Aorta (tissue), 5 donors: ENCODE measurements at places on chromosomes 2 and 18. TPM values are rescaled to one million over a fixed set of nuclear protein-coding genes. Genes with fewer than 3 reads are reported as not detected.

- DNase-seq: no peak
Observed at GRCh38 chr2:70381235-70381634, 79.4 kb upstream of the FAM136A start.

DNA sequence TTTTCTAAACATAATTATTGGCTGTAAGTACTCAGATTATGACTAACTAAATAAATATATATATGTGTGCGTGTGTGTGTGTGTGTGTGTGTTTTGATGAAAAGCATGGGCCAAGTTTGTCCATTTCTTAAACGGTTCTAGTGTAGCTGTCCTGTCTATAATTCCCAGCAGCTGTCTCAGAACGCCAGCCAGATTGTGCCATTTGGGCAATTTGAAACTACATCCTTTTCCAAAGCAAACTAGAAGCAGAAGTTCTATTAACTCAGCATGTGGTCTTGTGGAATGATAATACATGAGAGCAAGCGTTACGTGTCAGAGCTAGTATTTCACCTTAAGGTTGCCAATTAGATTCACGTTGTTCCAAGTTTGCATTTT is 1.7 kb downstream of the ARHGAP28 start:
- DNase-seq: no peak

DNA sequence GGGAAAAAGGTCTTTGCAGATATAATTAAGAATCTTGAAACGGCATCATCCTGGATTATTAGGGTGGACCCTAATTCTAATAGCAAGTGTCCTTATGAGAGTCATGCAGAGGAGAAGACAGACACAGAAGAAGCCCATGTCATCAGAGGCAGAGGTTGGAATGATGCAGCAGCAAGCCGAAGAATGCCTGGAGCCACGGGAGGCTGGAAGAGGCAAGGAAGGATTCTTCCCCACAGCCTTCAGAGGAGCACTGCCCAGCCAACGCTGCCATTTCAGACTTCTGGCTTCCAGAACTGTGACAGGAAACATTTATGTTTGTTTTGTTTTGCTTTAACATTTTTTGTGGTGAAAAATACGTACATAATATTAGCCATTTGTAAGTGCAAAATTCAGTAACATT is 72.3 kb downstream of the MCFD2 start:
- DNase-seq: no peak

- no peak for DNase-seq
Observed at GRCh38 chr2:95068256-95068655, 42.7 kb downstream of the MAL start.

DNA sequence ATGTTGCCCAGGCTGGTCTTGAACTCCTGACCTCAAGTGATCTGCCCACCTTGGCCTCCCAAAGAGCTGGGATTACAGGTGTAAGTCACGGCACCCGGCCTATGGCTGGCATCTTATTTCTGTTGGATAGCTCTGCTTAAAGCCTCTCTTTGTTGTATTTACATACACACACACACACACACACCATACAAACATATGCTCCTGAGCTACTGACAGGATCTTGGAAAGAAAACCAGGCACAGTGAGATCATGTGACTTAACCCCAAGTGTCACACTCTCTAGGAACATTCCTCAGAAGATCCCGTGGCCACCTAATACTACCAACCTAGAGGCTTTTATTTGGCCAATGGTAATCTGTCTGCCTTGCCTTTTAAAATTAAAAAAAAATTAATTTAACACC is 85.1 kb upstream of the HAAO start:
- DNase-seq: no peak

DNA sequence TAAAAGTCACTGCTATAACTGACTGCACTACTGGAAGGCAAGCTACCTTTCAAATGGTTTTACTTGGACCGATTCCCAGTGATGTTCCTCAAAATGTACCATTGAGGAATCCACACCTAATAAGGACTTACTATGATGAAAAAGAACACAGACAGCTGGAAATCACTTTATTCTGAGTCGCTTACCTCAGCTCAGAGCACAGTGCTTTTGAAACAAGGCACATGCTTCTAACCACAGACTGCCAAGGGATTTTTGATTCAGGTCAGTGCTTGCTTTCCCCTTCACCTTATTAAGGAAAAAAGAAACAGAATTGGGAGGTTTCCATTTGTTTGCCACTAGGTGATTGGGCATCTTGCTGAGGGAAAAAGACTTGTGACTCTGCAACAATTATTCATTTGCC is 707.5 kb upstream of the FSHR start:
- no peak for DNase-seq

DNA sequence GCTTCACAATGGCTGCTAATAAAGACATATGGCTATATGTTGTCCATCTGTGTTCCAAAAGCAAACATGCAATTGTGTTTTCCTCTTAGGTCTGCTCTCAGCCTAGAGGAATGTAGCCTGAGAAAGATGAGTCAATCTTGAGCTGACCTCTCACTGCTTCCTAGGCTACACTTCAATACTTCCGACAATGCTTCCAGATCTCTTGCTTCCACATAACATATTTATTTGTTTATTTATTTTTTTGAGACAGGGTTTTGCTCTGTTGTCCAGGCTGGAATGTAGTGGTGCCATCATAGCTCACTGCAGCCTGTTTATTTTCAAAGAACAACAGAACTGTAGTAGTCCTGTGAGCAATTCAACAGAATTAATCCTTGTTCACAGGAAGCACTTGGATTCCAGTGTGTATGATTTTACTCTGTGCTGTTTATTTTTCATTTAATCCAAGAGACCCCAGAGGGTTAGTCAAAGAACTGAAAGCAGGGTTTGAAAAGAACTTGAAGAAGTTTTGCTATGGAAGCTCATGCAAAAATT is 437.9 kb downstream of the TXNL1 start:
- no peak for DNase-seq

DNA sequence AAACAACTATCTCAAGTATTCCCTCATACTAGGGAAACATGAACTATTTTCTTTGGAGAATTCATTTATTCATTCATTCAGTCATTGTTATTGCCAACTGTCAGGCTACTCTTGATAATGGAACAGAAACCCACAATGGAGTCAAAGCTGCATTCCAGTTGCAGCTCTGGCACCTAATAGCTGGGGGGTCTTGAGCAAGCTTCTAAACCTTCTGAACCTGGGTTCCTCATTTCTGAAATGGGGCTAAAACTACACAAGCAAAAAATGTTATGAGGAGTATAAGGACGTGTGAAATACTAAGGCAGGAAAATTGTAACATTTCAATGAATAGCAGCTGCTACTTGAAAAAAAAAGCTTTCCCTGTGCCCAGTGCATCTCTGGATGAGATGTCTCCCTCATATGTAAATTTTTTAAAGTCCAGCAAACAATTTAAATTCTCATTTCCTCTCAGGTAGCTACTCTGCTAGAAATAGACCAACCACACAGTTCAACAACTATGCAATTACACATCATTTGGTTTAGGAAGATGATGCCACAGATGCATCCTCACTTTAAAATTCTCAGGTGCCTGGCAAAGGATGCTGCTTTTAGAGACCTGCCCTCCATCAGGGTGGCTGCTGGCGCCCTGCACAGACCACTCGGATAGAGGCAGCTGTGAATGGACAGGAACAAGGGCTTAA is 38.5 kb downstream of the SPRED2 start:
- no peak for DNase-seq

- DNase-seq: peak; percentile 77
Observed at GRCh38 chr2:43073401-43073825, 153.0 kb downstream of the ZFP36L2 start.

DNA sequence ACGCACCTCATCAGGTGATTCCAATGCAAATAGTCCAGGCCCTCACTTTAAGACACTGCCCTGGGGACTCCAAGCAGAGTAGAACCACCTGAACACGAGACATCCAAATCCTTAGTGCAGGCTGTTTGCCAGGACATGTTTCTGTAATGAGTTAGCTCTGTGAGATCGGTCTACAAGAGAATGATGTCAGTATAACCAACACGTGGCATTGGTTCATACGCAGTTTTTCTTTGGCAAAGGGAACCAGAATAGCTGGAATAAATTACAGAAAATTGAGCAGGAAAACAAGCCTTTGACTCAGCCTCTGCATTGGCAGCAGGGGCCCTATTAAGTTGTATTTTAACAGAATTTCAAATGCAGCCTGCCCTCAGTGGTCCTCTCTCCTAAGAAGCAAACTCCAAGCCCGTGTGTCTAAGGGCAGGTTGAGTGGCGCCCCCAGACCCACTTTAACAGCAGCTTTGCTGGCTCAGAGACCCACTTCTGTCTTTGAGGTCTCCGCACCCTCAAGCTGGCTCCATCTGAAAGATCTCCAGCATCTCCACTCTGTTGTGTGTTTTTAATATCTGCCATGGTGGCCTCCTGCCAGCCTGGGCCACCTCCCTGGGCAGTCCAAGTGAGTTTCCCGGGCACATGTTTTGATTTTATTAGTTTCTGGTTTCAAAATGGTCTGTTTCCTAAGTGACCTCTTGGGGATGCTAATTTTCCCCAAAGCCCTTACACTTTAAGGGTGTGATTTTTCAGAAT is 61.3 kb downstream of the ALPK2 start:
- no peak for DNase-seq

GRCh38 chr2:96273763-96274162 is 7.7 kb downstream of the CIAO1 start:
- no peak for DNase-seq

DNA sequence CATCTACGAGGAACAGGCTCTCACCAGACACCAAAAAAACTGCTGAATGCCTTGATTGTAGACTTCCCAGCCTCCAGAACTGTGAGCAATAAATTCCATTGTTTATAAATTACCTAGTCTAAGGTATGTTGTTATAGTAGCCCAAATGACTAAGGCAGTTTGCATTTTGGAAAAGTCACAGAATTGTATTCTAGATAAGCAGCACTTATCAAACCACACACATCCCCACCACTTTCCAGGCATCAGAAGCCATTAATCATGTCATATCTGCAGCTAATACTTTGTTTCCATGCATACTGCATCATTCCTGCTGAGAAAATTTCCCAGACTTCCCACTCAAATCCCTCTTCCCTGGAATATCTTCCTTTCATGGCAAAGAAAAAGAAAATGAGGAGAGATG is 187.2 kb downstream of the INO80D start:
- DNase-seq: no peak

The KLHL30 gene
- total RNA-seq: 9.0 TPM
